Neural progenitor cell (in vitro differentiated cells): ENCODE measurements at places on chromosomes 13 and 19.

DNA sequence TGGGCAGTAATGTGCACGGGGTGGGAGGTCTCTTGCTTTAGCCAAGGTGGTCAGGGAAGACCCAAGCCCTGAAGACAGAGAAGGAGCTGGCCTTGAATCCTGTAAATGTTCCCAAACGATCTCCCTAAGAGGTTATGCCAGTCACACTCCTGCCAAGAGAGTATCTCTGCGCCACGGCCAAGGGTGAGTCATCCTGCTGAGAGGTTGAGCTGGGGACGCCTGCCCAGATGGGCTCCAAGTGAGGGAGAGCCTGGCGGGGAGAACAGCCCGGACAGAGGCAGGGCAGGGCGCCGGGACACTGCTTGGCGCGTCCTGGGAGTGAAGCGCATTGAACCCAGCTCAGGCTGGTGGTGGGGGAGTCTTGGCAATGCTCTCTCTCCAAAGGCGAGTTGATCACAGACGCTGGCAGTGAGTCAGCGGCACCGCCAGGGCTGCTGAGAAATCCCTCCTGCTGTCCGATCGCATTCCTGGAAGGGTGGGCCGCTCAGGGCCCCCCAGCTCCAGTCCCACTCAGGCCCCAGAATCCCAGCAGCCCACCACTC is 16.4 kb downstream of the SULT2B1 start:
- peak; percentile 26 for DNase-seq

- peak; percentile 96 for DNase-seq
Observed at GRCh38 chr19:17718947-17719711, at the start of gene MAP1S. TSS of gene MAP1S (plus strand) at chr19:17719480. CDS start at chr19:17719503, 23 bp downstream.

DNA sequence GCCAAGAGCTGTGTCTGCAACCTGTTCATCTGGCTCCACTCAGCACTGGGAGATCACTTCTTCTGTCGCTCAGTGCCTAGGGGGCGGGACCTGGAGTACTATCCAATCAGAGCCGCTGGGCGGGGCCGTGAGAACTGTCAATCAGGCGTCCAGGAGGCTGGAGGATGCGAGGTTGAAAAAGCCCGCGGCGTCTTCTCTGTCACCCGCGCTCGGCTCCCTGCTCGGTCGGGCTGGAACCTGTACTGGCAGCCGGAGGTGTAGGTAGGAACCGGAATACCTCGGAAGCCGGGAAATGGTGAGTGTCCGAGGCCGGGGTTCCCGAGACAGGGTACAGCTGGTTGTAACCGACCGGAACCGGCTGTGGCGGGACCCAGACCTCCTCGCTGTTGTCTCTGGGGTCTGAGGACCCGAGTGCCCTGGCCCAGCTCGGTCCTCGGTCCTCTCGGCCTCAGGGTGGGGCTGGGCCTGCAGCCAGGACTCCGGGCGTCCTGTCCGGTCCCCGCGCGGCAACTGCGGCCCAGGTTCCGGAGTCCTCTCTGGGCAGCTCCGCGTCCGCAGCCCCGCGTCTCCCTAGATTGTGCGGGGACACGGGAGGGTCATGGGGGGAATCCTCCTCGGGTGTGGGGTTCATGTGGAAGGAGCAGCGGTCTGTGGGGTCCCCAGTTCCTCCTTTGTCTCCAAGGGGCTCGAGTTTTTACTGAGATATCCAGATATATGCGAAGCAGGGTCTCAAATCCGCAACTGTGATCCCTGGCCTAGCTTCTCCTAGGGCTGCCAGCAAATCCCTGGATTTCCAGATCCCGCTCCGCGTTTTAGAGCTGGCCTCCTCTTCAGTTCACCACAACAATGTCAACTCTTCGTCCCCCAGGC is 42.6 kb downstream of the ZNF627 start:
- DNase-seq: peak; percentile 99

- peak; percentile 34 for DNase-seq
Observed at GRCh38 chr13:57634839-57635165, 3.3 kb downstream of the PCDH17 start.

GRCh38 chr13:42266473-42266872 is 5.5 kb upstream of the AKAP11 start:
- DNase-seq: no peak

DNA sequence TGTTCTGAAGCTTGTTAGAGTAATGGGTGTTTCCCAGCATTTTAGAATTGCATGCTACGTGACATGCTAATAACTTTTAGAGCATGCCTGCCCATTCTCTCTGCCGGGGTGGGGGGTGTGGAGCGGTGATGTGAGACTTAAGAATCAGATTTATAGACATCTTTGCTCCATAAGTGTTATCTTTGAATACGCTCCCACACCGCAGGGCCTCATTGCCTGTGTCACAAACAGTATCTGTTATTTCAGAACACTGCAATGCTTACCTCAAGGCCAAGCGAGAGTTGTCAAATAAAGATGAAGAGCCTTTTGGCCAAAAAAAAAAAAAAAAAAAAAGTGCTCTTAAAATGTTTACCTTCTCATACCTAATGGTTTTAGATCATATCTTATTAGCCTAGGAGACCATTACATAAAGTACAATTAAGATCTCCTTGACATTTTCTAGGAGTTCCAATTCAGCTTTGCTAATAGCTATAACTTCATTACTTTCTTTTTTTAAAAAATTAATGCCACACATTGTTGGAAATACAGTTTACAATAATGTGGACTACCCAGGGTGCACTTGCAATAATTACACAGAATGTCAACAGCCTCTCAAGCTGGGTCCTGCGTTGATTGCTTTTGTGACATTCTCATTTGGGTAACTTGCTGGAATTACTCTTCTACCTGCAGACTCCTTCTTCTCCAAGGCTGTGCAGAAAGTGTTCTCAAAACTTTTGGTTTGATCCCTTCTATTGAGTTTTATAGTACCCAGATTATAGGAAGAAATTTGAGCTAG is 525.3 kb downstream of the KLF12 start:
- DNase-seq: no peak

- no peak for DNase-seq
Observed at GRCh38 chr13:111862836-111863815, 203.8 kb upstream of the SOX1 start.

DNA sequence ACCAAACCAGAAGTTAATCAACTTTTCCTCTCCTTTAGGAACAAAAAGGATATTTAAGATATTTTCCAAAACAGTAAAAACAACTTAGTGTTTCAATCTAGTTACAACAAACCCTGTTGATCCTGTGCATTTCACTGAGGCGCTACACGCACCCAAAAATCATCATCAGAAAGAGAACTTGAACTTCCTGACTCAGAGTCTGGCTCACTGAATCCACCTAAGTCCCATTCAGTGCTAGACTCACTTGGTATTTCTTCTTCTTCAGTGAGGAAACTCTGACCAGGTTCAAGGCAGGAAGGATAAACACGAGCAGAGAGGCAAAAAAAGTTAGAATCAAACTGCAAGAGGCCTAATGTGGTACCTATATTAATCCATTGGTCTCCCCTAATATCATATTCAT is 2.2 kb downstream of the KBTBD6 start:
- no peak for DNase-seq

DNA sequence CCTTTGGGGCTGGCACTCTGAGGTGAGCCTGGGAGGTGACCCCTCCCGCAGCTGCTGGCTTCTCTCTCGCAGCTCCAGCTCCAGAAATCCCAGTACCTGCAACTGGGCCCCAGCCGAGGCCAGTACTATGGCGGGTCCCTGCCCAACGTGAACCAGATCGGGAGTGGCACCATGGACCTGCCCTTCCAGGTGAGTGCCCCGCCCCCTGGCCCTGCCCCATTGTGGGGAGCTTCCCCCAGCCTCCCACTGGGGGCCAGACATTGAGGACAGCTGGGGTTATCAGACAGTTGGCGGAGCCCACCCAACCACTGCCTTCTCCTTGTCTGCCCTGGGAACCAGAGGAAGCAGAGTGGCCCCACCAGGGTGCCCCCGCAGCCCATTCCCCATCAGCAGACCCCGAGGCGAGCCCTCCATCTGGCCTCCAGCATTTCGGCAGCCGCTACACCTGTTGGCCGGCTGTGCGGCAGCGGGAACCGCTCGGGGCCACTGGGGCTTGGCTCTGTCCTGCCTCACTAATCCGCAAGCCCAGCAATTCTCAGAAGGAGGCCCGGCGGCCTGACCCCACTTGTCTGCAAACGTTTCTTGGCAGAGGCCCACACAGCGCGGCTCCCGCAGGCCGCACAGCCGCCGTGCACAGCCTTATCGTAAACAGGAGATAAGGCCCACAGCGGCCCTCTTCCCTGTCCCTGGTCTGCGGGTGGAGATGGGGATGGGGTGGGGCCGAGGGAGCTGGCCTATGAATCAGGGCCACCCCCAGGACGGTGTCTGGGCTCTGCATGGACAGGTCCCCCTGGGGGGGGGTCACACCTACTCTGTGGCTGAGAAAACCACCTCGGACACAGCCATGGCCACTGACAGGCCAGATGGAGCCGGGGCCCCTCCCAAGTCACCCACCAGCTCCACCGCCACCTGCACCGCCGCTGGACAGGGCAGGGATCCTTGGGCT is 48.0 kb downstream of the COMP start:
- DNase-seq: peak; percentile 56

GRCh38 chr19:308471-309205 is 17.4 kb upstream of the PLPP2 start:
- DNase-seq: no peak

DNA sequence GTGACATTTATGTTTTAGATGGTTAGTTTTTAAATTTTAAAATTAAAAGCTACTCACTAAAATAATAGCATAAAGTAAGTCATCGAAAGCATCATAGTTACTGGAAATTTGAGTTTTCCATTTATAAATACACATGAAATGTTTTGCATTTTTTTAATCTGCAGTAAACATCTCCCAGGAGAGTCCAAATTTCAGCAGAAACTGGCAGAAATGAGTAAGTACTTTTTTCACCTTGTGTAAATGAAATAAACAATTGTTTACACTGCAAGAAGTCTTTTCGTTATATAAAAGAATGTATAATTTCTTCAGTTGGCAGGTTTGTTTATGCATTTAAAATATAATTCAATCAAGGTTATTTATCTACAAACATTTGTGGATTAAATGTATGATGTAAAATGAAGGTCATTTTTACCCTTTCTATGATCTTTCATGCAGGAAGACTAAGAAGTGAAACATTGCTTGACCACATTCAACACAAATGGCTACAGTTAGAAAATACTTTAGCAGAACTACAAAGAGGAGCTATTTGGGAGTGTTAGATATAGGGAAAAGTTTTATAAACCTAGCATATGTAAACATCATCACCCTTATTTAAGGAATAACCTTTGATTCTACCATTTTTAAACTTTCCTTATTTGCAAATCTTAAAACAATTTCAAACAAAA is 55.6 kb downstream of the RCBTB2 start:
- no peak for DNase-seq

GRCh38 chr19:37950471-37951175 is 43.6 kb downstream of the SIPA1L3 start:
- no peak for DNase-seq

DNA sequence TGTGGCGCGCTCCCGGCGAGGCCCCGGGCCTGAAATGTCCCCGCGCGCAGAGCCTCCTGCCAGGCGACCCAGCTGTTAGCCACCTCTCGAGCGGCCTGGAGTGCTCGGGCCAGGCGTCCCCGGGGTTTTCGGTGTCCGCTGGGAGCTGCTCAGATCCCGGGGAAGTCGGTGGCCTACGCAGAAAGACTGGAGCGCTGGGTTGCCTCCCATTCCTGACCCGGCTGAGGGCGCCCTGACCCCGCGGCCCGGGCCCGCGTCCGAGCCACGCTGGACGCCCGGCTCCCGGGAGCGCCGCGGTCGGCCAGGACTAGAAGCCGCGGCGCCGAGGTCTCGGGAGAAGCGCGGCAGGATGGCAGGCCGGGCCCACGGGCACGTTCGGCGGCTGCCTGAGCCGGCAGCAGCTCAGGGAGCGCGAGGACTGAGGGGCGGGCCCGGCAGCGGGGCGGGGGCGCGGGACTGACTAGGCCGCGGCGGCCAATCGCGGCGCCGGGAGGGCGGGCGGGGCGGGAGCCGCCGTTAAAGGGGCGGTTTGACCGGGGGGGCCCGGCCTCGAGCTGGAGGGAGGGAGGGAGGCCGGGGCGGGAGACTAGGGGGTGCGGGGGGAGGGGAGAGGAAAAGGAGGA is 1.3 kb upstream of the ZIC2 start:
- peak; percentile 96 for DNase-seq

DNA sequence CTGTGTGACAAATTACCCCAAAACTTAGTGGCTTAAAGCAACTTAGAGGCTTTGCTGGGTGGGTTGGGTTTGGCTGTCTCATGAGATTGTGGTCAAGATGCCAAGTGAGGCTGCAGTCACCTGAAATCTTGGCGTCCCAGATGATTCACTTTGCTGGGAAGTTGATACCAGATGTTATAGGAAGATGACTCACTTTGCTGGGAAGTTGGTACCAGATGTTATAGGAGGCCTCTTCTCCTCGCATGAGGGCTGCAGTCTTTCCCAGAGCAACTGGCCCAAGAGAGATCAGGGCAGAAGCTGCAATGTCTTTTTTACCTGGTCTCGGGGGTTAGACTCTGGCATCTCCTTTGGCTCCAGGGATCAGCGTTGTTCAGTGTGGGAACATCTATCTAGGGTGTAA is 16.8 kb downstream of the TEX29 start:
- DNase-seq: no peak

GRCh38 chr19:49318296-49318695 is 6.7 kb downstream of the SLC6A16 start:
- DNase-seq: no peak

- no peak for DNase-seq
Observed at GRCh38 chr19:49858088-49858985, 7.4 kb downstream of the PTOV1 start.

GRCh38 chr13:27839809-27840467 is 47.7 kb downstream of the GSX1 start:
- DNase-seq: no peak

- no peak for DNase-seq
Observed at GRCh38 chr13:39035204-39035603, 2.7 kb downstream of the PROSER1 start.

GRCh38 chr19:43667876-43668405 is 2.0 kb downstream of the PLAUR start:
- no peak for DNase-seq

- no peak for DNase-seq
Observed at GRCh38 chr19:56813531-56813930, 27.0 kb downstream of the PEG3 start.

GRCh38 chr13:49936968-49937273 is 781 bp upstream of the SPRYD7 start:
- peak; percentile 54 for DNase-seq

GRCh38 chr19:7497292-7497691 is 8.5 kb upstream of the PEX11G start:
- peak; percentile 72 for DNase-seq

DNA sequence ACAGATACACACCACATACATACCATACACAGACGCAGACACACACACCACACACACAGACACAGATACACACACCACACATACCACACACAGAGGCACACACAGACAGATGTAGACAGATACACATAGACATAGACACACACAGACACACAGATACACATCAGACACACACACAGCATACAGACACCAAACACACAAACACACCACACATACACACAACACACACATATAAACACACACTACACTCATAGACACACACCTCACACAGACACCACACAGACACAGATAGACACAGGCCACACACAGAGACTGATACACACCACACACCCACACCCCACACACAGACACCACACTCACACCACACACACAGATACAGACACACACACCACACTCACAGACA is 24.9 kb upstream of the SLC7A10 start:
- DNase-seq: no peak

GRCh38 chr13:48561466-48562235 is 28.8 kb upstream of the RCBTB2 start:
- no peak for DNase-seq
